HL-60 (cell line): ENCODE measurements at places on chromosomes 1 and 21.

DNA sequence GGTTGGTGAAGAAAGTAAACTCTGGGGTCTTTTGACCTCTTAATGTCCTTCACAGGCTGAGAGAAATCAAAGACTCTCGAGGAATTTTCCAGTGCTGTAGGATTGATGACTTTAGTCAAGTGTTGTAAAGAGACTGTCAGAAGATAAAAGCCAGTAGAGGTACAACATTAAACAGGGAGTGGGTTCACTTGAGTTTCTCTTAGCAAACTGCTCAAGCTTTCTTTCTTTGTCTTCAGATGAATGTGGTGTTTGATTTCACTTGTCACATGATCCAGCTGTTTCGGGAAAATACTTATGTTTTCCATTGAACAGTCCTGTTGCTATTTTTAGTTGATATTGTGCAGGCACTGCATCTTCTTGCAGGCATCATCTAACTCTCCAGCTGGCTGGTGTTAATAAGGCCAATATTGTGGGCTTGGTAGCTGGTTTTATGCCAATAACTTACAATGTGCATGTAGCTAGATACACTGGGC, 45.6 kb downstream of the XCL2 start:
- DNase-seq, result no peak

DNA sequence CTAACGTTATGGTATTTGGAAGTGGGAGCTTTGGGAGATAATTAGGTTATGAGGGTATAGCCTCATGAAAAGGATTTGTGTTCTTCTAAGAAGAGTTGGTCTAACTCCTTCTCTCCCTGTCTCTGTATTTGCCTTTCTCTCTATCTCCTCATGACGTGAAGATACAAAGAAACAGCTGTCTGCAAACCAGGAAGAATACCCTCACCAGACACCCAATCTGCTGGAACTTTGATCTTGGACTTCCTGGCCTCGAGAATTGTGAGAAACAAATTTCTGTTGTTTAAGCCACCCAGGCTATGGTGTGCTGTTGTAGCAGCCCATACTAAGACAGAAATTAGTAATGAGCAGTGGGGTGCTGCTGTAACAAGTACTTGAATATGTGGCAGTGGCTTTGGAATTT, 16.1 kb downstream of the C1orf141 start:
- DNase-seq, result no peak

GRCh38 chr1:8297245-8297644, 20.7 kb upstream of the SLC45A1 start:
- no peak for DNase-seq

GRCh38 chr1:247824023-247824422, at the start of gene OR14A16:
TSS of gene OR14A16 (minus strand) at chr1:247824119. CDS start at chr1:247815729, 8,390 bp downstream.
- no peak for DNase-seq

GRCh38 chr1:170601866-170602265, 62.1 kb upstream of the PRRX1 start:
- DNase-seq, result no peak

GRCh38 chr1:37741662-37742061, 23.3 kb downstream of the EPHA10 start:
- no peak for DNase-seq
